Activated T-cell treated with anti-CD3 and anti-CD28 coated beads, Interleukin-2, amount 50 U/mL, for 72 hours (primary cell): ENCODE measurements at places on chromosomes 5 and 9.

GRCh38 chr5:158770506-158770905, 329.2 kb downstream of the EBF1 start:
- DNase-seq: no peak

GRCh38 chr5:75672616-75673015, 44.6 kb downstream of the POC5 start:
- DNase-seq: no peak

GRCh38 chr9:84297162-84297821, 43.3 kb downstream of the SLC28A3 start:
- DNase-seq: no peak

GRCh38 chr9:128022886-128023285, 42.1 kb upstream of the EEIG1 start:
- no peak for DNase-seq

GRCh38 chr9:34982361-34982760, 7.2 kb upstream of the DNAJB5 start:
- no peak for DNase-seq

GRCh38 chr5:138514021-138514420, 29.0 kb downstream of the ETF1 start:
- DNase-seq: no peak

DNA sequence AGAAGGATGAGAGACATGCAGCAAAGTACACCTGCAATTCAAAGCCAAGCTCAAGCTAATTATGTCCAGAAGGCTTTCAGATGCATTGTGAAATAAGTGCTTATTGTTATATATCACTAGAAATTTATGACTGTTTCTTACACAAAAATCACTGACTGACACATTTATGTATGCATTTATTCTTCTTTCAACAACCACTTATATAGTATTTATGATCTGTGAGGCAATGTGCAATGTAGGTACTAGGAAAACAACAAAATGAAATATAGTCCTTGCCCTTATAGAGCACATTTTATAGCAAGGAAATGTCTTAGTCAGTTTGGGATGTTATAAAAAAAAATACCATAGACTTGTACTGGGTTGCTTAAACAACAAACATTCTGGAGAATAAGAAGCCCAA, 167.6 kb downstream of the YIPF5 start:
- DNase-seq: no peak

DNA sequence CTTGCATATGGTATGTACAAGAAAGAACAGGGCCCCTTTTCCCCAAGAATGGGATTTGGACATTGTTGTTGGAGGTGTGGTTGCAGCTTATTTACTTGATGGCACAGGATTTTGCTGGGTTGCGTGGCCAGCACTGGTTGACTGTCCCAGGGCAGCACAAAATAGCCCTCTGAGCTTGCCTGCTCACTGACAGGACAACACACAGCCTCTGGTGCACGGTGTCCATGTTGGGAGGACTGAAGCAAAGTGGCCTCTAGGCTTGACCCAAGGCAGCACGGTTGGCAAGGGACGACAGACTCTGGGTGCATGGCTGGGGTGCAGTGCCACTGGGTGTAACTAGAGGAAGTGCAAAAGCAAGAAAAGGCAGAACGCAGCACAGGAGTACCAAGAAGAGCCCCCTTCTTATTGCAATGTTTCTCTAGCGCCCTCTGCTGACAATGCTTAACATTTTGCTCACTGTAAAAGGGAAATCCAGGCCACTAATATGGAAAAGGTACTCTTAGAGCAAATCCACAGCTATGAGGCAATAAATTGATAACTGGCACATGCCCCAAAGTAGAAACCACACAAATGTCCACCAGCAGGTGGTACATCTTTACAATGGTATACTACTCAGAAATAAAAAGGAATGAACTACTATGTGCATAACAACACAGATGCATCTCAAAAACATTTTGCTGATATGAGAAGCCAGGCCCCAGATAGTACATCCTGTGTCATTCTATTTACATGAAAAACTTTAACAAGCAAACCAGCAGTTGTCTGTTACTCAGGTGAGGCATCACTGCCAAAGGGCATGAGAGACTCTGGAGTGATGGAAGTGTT, 47.4 kb upstream of the BARX1 start:
- DNase-seq: peak; percentile 52

GRCh38 chr5:90707698-90708097, 149.1 kb downstream of the ADGRV1 start:
- DNase-seq: no peak

GRCh38 chr5:148912714-148913398, 86.4 kb downstream of the ADRB2 start:
- no peak for DNase-seq

- DNase-seq: no peak
Measured at GRCh38 chr5:87170799-87171198, 96.9 kb upstream of the RASA1 start.

GRCh38 chr5:3382782-3383181, 212.8 kb upstream of the IRX1 start:
- DNase-seq: no peak

DNA sequence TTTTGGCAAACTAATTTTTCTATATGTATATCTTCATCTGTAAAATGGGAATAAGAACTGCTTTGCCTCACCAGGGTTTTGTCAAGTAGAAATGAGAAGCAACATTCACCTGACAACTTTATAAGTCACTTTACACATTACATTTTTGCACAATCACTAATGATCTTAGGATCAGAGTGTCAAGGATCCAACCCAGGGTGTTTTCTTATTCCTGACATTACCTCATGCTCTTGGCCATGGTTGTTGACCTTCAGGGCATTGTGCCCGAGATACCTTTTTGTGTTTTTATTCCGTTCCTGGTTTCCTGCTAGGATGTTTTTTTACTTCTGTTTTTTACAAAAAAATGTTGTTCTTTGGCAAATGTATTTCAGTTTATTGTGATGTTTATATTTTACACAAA, 22.2 kb upstream of the RASA1 start:
- no peak for DNase-seq

DNA sequence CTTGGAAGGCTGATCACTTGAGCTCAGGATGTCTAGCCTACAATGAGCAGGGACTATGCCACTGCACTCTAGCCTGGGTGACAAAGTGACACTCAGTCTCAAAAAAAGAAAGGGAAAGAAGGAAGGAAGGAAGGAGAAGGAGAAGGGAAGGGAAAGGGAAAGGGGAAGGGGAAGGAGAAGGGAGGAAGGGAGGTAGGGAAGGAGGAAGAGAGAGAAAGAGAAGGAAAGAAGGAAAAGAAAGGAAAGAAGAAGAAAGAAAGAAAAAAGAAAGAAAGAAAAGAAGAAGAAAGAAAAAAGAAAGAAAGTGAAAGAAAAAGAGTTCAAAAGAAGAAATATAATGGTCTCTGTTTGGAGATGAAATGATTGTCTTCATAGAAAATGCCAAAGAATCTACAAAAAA, 10.8 kb upstream of the CSF1R start:
- no peak for DNase-seq

GRCh38 chr9:98365227-98365669, 109.8 kb upstream of the TBC1D2 start:
- peak; percentile 13 for DNase-seq

GRCh38 chr9:38065369-38066075, 3.5 kb downstream of the SHB start:
- DNase-seq: no peak

GRCh38 chr5:54455413-54456157, at the start of gene HSPB3:
Gene HSPB3, plus strand, starts transcription at chr5:54455699. Its CDS starts 91 bp downstream, at chr5:54455790.
- DNase-seq: no peak

- no peak for DNase-seq
Measured at GRCh38 chr9:133144904-133145851, 18.5 kb downstream of the GBGT1 start.

GRCh38 chr5:32501071-32502002, 56.8 kb upstream of the ZFR start:
- no peak for DNase-seq

DNA sequence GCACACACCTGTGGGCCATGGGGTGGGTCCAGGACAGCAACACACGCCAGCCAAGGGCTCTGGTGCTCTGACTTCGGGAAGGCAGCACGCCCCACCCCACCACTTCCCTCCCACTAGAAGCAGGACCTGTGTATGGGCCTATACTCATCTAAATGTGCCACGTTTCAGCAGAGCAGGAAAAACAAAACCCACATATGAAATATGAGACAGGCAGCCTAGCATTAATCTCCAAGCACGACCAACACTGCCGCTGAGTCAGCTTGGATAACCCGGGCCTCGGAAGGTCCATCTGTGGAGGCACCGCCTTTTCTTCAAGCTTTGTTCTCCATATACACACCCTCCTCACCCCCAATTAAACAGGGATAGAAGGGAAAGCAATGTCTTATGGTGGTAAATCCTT, 203.1 kb downstream of the ROR2 start:
- no peak for DNase-seq

DNA sequence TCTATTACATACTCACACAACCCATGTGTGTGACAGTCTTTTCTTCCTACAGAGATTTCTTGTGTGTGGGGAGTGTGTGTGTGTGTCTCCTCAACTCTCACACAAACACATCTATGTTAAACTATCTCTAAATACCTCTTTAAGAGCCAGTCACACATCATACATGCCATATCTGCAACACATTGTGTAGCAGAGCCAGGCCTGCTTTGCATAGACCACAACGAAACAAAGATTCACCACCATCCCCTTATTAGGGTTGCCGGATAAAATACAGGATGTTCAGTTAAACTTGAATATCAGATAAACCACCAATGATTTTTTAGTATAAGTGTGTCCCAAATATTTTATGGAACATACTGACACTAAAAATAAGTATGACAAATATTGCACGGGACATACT, 2.3 kb downstream of the FAM170A start:
- no peak for DNase-seq

GRCh38 chr9:136157477-136158265, 39.0 kb upstream of the TMEM250 start:
- no peak for DNase-seq

- DNase-seq: no peak
Measured at GRCh38 chr5:115507681-115508080, 36.9 kb downstream of the FEM1C start.

DNA sequence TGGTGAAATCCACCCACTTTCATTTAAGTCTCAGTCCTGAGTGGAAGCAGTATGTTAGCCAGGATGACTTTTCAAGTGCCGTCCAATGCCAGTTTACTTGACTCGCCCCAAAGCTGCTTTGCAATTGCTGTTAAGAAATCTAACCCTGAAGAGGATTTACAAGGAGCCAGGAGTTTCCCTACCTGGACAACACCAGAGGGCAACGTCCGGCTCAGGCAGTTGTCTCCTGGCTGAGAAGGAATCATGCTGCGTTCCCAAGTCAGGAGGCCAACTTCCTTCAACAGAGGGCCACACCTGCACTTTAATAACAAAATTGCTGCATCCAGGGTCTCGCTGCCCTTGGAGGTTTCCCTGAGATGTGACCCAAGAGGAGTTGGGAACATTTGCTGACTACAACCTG, 65.8 kb downstream of the BOD1 start:
- DNase-seq: no peak

- DNase-seq: no peak
Measured at GRCh38 chr5:119655061-119655460, 25.7 kb downstream of the FAM170A start.

DNA sequence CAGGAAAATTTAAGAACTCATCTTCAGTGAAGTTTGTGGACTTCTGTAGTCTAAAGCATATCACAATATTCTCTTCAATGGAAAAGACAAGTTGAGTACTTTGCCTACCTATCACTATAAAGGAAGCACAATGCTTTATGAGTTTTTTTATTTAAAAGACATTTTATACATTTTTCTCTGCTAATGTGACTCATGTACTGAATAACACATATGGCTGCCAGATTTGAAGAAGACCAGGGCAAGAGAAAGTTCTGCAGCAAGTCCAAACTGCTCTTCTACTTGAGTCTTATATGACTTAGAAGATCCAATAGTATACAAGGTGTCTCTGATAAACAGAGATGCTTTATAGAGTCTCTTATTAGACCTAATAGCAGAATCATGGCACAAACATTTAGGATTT, 978.4 kb downstream of the TLE4 start:
- DNase-seq: no peak

DNA sequence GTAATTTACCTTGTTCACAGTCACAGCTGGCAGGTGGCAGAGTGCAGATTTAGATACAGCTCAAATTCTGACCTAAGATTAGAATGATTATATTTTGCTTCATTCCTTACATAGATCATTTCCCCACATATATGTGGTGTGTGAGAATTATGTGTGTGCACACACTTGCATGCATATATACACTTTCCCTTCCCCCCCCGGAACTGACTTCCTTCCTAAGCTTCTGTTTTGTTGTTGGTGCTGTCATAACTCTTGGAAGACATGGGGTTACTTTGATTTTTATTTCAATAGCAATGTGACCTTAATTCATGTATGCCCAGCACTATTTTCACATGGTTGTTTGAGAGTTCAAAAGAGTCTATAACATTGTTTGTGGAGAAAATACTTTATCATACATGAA, 112.8 kb downstream of the CMYA5 start:
- DNase-seq: no peak

DNA sequence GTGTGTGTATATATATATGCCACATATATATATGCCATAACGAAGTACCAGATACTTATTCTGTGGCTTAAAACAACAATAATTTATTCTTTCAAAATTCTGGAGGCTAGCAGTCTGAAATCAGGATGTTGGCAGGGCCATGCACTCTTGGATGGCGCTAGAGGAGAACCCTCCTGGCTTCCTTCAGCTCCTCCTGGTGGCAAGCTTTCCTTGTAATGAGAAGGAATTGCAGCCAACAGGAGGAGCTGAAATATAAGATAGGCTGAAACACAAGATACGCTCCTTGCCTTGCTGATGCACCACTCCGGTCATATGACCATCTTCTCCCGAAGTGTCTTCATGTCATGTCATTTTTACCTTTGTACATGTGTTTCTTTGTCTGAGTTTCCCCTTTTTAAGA, 368.1 kb upstream of the CTNND2 start:
- no peak for DNase-seq

DNA sequence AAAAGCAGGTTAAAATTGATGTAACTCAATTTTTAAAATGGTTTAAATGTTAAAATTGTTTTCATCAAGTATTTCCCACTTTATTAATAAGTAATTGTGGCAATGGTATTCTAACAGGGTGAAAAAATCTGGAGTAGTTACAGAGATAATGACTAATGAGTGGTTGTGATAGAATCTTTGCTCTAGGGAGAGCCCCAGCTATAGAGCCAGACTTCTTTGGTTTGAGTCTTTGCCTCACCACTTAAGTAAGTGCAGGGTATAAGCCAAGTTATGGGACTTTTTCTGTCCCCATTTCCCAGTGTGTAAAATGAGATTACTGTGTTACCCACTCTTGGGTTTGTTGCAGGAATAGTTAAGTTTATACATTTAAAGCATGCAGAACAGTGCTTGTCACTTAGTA, 158.1 kb downstream of the FER start:
- DNase-seq: no peak

- DNase-seq: no peak
Measured at GRCh38 chr9:137956688-137957385, 79.3 kb downstream of the CACNA1B start.
